CD4-positive, alpha-beta T cell treated with Interleukin-17A for 4 hours (primary cell): ENCODE measurements at places on chromosomes 1 and 21.

- DNase-seq, result peak; percentile 60
These were observed 27.0 kb upstream of the BTG2 start for GRCh38 chr1:203278082-203278884.

DNA sequence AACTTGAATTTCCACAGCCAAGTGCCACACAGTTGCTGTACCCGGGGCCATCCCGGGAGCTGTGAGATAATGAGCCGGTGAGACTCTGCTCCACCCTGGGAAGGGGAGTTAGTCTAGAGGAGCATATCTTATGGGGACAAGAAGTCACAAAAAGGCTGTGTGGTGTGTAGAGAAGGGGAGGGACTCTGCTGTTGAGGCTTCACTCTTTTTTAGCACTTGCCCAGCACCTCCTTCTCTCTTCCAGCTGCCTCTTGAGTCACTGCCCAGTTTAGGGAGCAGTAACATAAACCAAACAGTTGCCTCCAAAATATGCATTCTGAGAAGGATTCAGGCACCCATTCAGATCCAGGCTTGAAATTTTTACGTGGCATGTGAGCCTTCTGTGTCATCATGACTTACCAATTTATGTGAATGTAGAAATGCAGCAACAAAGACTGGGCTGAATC, 744 bp upstream of the WDR26 start:
- peak; percentile 18 for DNase-seq

GRCh38 chr1:155219592-155220031, 11.1 kb downstream of the MTX1 start:
- DNase-seq, result no peak

- no peak for DNase-seq
These were observed 6.1 kb downstream of the STX12 start for GRCh38 chr1:27779122-27779521.

- no peak for DNase-seq
These were observed 38.1 kb downstream of the TRPM2 start for GRCh38 chr21:44391345-44392091.

- DNase-seq, result peak; percentile 90
These were observed at the start of gene TSTD1 for GRCh38 chr1:161038523-161039153. TSTD1 (minus strand) TSS chr1:161038964; CDS start chr1:161038889, 75 bp downstream.

GRCh38 chr1:145960468-145961108, 2.8 kb upstream of the LIX1L start:
- DNase-seq, result peak; percentile 67

- no peak for DNase-seq
These were observed 63.6 kb downstream of the RUNX3 start for GRCh38 chr1:24866211-24867083.

DNA sequence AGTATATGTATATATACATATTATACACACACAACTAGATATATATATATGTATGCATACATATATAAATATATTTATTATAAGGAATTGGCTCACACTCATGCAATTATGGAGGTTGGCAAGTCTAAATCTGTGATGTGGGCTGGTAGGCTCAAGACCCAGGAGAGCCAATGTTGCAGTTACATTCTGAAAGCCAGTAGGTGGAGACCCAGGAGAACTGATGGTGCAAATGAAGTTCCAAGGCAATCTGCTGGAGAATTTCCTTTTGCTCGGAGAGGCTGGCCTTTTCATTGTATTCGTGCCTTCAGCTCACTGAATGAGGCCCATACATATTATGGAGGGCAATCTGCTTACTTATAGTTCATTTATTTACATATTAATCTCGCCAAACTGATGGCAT, 9.4 kb downstream of the IVL start:
- no peak for DNase-seq

DNA sequence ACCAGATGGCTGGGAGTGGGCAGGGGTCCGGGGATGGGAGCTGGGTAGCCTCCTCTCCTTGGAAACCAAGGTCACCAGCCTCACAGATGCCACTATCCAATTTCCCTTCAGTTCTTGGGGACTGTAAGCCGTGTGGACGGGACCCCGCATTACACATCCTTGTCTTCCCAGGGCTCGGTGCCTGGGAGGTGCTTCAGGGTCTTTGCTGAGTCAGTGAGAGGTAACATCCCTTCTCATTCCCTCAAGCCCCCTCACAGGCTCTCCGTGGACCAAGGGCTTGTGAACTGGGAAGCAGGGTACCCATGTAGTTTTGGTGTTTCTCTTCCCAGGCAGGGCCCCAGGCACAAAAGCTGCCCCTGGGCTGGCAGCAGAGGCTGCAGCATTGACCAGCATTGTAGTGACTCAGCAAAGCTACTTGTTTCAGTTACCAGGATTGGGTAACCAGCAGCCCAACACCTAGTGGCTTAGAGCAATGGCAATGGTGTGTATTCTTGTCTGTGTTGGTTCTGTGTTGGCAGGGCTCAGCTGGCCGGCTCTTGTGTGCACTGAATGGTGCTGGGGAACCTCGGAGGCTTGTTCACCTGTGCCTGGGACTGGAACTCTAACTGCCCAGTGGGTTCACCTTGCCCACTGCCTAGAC, 24.6 kb upstream of the PCBP3 start:
- no peak for DNase-seq

GRCh38 chr1:173789841-173790240, 34.6 kb upstream of the DARS2 start:
- no peak for DNase-seq

DNA sequence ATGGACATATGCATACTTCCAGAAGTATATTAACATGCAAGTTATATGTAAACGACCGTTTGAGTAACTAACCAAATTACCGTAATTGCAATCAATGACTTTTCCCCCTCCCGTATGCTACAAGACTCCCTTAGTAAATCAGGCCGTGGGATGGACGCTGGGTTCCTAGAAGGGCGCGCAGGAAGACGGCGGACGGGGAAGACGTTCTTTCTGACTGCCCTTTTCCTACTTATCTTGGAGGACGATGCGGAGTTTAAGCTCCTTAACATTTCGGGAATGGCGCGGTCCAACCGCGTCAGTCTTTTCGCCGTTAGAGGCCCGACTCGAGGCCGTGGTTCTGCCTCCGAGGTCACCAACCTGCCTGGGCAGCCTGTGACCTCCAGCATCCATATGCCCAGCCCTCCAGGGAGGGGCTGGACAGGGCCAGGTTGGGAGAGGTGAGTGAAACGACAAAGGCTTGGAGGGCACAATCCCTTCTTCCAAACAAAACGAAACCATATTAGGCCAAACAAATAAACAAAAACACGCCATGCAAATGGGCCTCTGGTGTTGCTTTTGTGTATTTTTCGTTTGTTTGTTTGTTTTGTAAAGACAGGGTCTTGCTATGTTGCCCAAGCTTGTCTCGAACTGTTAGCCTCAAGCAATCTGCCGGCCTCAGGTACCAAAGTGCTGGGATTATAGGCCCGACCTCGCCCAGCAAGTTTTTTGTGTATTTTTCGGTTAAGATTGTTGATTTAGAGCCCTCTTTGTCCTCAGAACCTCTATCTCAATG, 873 bp upstream of the PI4KB start:
- DNase-seq, result no peak

- no peak for DNase-seq
These were observed 49.2 kb upstream of the POFUT2 start for GRCh38 chr21:45336870-45337269.

DNA sequence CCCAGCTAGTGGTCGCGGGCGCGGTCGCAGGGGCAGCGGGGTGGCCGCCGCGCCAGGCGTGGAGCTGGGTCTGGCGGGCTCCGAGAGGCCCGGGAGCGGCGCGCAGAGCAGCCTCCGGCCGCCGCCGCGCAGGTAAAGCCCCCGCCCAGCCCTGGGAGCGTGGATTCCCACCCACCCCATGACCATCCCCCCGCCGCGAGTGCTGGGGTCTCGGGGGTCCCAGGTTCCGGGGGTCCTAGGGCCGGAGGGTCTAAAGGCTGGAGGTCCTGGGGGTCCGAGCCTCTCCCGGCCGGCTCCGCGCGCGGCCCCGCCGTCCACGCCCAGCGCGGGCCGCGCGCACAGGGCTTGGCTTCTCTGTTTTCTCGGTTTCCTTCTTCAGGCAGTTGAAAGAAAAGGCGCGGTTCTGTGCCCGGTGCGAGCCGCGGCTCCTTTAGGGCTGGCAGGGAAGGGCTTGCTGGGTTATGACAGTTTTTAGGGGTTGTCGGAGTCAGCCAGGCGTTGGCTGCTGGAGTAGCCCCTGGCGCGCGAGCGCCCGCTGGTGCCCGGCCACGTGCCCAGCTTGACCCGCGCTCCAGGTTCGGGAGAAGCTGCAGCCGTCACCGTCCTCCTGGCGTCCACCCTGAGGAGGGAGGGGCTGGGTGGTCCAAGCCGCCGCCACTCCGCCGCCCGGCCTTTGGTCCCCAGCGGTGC, 359 bp downstream of the LRRC3 start:
- peak; percentile 45 for DNase-seq

- DNase-seq, result no peak
These were observed 5.7 kb upstream of the RHEX start for GRCh38 chr1:206047271-206047670.

DNA sequence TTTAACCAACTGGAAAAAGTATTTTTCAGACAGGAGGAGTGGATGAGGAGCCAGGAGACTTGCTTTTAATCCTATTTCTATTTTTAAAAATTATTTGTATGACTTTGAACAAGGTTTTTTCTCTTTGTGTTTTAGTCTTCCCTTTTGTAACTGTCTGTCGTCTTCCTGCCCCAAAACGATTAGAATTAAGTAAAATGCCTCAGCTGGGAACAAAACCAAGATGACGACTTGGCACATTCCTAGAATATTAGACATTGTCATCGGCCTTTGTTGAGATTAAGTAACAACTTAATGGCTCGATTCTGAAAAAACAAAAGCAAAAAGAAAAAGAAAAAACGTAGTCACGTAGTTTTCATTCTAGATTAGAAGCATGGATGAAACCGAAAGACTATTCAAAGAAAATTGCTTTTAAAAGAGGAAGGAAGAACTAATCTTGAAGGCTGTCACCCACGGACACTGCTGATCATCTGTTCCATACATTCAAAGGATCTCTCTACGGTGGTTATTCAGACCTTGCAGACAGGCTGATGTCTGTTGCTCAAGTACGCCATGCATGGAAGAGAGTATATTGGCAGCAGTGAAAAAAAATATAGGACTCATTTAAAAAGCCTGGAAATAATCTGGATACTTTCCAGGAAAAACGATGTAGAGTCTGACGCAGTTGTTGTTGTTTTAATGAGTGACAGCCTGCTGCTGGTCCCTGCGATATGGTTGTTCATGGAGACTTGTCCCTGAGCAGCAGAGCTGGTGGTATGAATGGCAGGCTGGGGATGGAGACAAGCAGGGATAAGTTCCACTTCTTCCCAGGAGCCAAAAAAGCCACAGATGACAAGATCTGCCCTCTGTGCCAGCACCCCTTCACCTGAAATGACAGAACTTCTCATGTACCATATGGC, 16.8 kb downstream of the GNG4 start:
- DNase-seq, result no peak

DNA sequence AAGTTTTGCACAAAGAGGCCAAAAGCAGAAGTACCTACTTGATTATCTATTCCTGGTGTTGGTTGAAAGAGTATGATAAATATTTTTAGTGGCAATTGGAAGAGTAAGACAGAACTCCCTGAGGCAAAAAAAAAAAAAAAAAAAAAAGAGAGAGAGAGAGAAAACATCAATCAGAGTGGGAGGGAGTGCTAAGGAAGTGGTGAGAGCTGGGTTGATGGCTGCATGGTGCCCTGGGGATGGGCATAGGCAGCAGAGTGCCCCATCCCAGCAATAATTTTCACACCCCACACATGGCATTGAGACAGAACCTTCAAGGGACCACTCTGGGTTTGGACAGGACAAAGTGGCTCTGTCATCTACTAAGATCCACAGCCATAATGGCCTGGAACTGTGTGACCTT, 59.4 kb upstream of the FAM20B start:
- no peak for DNase-seq

GRCh38 chr1:41580021-41580420, 95.5 kb upstream of the EDN2 start:
- no peak for DNase-seq

GRCh38 chr1:93448292-93448982, 519 bp downstream of the FNBP1L start:
- peak; percentile 25 for DNase-seq

DNA sequence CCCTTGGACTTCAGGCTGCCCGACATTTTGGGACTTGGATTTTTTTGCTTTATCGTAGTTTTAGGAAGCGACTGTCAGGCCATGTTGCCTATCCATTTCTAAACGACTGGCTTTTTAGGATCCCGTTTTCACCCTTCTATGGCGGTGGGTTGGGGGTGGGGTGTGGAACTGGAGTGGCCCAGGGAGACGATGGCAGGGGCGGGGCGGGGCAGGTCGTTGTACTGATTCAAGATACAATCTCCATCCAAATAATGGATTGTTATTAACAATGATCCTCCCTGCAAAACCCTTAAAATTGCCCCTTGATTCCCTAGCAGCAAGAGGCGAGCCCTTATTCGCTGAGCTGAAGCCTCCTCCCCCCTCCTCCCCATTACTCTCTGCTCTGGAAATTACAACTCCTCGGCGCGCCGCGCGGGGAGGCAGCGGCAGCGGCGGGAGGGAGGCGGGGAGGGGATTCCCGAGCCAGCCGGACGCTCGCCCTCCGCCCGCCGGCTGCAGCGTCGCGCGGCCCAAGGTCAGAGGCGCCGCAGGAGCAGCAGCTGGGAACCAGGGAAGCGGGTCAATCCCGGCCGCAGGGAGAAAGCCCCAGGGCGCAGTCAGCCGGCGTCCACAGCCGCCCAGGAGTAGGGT, at the start of gene TRIM67:
Gene TRIM67 (plus strand): TSS at position 392 of the 630 bp plus-strand sequence. CDS start 912 bp downstream, outside the sequence.
- DNase-seq, result no peak

GRCh38 chr1:59747420-59748024, 67.2 kb upstream of the HOOK1 start:
- DNase-seq, result no peak

DNA sequence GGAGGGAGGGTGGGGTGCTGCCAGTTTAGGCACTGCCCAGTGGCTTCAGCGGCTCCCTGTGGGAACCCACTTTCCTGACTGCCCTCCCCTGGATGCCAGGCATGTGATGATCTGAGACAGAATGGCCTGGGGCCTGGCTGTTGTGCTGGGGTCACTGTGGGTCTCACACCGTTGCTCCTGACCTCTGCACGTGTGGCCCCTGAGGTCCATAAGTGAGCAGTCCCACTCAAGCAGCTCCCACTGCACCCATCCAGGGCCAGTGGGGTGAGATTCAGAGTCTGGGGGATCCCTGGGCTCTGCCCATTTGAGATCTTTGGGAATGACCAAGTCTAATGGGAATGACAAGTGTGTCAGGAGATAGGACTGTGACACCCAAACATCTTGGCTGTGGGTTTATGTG, 18.0 kb downstream of the PODN start:
- no peak for DNase-seq

- no peak for DNase-seq
These were observed 337.0 kb upstream of the PLXNA2 start for GRCh38 chr1:208581209-208581608.

GRCh38 chr1:247407180-247407616, 8.8 kb upstream of the NLRP3 start:
- DNase-seq, result peak; percentile 91
